ENCODE measurements at places on chromosomes 3 and 15.

DNA sequence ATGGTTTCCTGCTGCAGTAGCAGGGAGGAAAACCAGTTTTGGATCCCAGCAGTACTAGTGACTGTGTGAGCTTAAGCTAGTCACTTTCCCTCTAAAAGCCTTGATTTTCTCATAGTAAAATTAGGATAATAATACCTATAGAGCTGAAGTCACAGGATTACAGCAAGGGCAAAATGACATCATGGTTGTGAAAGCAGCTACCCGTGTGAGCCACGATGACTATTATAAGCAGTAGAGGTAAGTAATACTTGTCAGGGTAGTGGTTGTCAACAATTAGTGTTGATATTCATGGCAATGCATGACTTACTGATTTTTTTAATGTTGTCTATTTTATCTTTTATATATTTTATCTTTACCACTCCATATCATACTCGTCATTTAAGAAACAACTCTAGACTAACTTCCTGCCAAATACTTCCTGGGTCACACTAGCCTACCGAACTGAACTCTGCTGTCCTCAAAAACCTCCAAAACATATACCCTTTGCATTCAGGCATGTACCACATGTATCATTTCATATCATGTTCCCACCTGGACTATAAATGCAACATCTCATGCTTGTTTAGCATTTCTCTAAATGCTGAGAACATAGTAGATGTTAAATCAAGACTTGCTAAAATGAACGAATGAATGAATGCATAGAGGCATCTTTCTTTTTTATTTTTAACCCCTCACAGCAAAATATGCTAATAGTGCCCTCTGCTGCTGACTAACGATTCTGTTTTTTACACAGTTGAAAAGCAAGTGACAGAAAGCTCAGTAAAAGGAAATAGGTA, 172.6 kb downstream of the P3H2 start:
- no peak for DNase-seq

DNA sequence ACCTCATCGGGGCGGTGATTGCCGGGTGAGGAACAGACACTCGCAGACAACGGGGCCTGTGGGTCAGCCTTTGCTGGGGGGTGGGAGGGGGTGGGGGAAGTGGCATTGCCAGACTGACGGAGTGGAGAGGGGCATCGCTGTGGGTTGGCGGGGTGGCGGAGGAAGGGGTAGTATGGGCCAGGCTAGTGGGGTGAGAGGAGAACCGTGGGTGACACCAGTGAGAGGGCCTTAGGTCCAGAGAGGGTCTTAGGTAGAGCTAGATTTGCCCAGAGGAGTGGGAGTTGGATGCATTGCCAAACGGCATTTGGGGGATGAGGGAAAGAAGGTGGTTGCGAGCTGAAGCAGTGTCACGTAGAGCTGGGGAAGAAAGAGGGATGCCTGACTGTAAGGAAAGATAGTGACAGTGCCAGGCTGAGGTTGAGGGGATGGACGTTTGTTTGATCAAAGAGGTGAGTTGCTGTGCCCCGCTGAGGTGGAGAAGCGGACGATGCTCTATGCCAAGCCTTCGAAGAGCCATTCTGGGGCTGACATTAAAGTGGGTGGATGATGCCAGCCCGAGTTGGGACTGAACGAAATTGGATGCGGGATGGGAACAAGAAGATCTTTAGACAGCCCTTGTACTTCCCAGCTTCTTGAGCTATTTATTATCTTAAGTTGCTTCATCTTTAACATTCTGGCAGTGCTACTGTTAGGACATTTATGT, 572 bp downstream of the DNAJB11 start:
- DNase-seq: no peak

GRCh38 chr15:64011736-64012135, 34.5 kb downstream of the DAPK2 start:
- no peak for DNase-seq

GRCh38 chr3:115617591-115617990, 5.7 kb upstream of the GAP43 start:
- DNase-seq: no peak

DNA sequence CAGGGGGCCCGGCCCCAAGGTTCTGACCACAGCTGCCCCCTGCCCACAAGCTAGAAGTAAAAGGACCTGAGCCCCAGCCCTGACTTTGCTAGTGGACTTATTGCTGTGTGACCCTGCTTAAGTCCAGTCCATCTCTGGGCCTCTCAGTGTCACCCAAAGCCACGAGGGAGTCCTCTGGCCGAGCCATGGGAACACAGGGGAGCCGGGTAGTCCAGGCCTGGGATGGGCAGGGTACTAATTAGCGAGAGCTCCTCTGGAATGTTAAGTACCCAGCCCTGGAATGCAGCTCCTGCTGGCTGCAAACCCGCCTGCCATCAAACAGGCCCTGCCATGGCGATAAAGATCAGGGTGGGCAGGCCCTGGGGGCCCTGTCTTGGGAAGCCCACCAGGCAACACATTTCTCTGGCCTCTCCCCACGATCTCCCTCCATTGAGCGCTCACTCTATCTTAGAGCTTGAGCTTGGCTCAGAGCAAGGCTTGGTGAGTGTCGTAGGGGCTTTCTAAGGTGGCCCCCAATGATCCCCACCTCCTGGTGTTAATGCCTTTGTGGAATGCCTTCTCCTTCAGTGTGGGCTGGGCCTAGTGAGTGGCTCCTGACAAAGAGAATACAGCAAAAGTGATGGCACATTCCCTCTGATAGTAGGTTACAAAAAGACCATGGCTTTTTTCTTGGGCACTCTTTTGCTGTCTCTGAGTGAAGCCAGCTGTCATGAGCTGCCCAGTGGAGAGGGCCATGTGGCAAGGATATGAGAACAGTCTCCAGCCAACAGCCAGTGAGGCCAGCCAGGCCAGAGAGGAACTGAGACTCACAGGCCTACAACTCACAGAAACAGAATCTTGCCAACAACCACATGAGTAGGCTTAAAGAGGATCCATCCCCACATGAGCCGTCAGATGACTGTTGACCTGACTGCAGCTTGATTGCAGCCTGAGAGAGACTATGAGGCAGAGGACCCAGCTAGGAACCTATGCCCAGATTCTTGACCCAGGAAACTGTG, 133.1 kb downstream of the SMAD6 start:
- DNase-seq: no peak

DNA sequence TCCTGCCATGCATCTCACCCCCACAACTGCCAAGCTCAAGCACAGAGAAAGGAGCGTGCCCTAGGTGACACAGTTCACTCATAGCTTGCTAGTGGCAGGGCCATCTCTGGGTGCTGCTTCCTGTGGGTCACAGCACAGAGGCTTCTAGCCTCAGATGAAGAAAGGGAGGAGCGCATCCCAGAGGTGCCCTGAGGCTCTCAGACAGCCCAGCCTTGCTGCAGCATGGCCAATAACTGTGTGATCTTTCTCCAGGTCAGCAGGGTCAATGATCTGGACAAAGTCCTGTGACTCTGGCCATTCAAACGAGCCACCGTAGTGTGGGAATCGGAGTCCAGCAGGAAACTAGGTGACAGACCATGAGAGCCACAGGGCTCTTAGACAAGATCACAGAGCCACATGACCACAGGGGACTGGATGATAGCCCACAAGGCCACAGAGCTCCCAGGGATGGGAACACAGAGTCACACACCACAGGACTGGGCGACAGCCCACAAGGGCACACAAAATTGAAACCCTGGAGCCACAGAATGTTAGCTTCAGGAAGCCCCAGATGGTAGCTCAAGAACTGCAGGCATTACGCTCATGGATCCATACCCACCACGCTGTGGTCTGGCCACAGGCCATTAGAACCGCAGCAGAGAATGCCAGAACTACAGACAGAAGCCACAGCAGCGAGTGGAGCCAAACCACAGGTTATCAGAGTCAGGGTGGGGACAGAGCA, 25.9 kb upstream of the GRIP2 start:
- no peak for DNase-seq
